ENCODE measurements at places on chromosomes 4 and X.

GRCh38 chrX:133685822-133686221, 270.5 kb upstream of the GPC4 start:
- no peak for DNase-seq

DNA sequence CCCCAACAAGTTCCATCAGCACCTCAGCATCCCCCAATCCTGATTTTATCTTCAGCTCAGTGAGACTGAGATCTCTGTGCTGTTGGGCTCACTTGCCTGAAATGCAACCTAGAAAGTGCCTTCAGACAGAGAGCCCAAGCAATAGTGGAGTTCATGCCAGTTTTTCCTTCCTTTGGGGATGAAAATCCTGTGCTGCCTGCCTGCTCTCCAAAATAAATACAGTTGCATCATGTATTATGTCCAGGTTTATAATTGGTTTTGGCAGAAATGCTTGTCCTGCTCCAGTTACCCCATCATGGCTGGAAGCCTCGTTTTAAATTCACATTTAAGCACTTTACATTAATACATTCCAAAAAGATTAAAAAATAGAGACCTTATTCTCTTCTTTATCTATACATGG, 1865.5 kb upstream of the TENM3 start:
- DNase-seq, result no peak

DNA sequence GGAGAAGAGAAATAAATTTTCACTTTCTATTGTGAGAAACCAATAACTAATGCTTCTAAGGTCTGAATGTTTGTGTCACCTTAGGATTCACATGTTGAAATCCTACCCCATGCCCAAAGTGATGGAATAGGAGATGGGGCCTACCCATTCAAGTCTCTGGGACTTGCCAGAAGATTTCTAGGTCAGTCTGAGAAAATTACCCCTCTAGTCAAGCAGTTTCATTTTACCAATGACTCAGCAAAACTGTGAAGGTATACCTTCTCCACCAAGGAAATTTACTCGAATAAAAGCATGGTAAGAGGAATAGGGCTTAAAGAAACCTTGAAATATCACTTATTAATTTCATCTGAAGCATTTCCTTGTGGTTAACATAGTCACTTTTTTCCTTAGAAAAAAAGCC, 23.5 kb upstream of the PAPSS1 start:
- no peak for DNase-seq

DNA sequence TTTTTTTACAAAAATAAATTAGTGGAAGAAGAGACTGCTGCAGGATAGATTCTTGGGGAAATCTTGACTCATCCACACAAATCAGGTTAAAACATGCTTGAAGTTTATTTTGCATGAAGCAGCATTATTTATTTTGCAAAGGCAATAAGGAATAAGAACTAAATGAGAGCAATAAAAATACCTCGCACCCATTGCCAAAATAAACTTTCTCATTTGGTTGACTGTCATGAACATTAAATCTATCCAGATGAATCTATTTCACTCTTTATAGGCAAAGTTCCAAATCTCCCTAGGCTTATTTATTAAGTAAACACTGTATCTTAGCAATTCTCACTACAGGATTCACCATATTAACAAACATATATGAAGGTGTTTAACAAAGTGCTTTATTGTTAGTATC, 58.9 kb downstream of the HOPX start:
- no peak for DNase-seq

DNA sequence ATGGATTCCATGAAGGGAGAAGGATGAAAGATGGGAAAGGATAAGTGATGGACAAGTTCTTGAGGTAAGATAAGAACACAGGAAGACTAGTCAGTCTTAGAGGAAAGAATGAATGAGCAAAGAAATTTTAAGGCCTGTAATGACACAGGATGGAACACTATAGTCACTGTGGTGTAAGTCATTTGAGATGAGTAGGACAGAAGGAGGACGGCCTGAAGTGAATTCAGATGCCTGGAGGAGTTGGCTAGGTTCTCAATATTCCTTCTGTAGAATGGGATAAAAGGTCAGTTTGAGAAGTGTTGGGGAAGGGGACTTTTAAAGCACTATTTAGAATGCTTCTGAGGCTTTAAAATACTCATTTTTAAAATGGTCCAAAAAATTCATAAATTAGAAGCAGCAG, 3.9 kb downstream of the MSMO1 start:
- no peak for DNase-seq
